Stimulated activated CD8-positive, alpha-beta memory T cell treated with anti-CD3 and anti-CD28 coated beads, Interleukin-2, amount 100 ng/mL, for 48 hours (primary cell): ENCODE measurements at places on chromosomes 3 and 15.

DNA sequence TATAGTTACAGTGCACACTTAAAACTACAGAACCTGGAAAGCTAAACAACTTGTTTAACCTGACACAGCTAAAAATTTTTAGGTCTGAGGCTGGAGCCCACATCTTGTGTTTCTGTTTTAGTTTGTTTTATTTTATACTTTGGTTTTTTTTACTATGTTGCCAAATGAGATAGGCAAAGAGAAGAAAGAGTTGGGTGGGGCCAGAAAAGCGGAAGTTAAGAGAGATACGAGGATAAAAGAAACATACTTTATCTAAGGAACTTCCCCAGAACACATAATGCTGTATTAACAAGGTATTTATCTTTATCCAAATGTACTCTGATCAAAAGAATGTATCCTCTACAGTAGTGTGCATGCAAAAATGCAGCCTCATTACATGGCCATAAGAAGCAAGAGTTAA is 1145.7 kb downstream of the EPHA3 start:
- DNase-seq, result no peak

DNA sequence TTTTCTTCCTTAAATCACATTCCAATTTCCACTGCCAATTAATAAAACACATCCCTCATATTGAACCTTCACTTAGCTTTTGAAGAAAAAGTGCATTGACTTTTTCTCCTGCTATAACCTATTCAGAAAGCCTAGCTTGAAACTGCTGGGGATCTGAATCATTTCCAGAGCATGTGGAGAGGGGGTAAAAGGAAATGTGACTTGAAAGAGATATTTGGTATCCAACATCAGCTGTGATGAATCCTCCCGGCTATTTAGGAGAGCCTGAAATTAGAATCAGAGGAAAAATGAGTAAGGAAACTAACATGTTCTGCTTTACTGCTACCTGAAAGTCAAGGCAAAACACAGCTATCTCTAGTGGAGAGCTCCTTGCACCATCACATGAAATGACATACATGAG is 2.6 kb upstream of the GNB5 start:
- DNase-seq, result no peak

- no peak for DNase-seq
Observed at GRCh38 chr3:193335031-193335430, 43.5 kb downstream of the ATP13A5 start.

GRCh38 chr3:17032407-17033034 is 147.8 kb downstream of the PLCL2 start:
- DNase-seq, result no peak

DNA sequence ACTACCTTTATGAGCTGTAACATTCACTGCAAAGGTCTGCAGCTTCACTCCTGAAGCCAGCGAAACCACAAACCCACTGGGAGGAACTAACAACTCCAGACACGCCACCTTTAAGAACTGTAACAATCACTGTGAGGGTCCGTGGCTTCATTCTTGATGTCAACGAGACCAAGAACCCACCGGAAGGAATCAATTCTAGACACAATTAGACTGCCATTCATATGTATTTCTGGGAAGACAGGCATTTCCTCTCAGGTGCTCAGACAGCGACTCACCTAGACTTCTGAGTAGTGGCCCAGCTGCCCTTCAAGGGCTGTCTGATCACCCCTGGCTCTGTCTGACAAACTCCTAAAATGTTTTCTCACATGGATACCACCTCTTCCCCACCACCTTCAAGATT is 506.8 kb downstream of the PDCD6IP start:
- no peak for DNase-seq

DNA sequence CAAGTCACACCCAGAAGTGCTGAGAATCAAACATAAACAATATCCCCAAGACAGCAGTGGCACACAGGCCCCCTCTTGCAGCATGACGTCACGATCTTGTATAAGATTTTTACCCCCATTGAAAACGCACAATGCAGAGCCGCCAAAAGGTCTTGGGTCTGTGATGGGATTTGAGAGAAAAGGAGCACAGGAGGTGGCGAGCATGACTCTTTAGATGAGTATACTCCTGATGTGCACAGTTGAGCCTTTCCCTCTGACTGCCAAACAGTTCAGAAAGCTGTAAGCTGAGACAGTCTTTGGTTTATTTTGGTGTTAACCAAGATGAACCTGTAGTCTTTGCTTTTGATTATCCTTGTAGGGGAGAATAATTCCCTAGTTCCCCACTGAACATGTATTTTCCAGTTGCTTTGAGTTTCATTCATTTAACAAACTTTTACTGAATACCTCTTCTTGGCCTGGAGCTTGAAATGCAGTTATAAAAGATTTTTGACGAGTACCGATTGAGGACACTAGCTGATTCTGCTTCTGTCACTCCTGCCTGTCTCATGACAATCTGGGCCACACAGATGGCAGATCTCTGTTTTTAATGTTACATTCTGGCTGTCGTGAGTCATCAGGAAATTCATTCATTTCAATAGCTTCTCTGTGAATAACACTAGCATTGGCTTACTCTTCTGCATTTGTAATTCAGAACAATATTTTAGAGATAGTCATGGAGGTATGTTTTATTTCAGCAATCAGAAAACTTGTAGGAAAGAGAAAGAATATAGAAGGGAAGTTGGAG is 28.9 kb downstream of the CFAP91 start:
- DNase-seq, result no peak

GRCh38 chr3:69353503-69353902 is 32.4 kb downstream of the FRMD4B start:
- no peak for DNase-seq

- no peak for DNase-seq
Observed at GRCh38 chr15:98025237-98025636, 64.7 kb downstream of the ARRDC4 start.

DNA sequence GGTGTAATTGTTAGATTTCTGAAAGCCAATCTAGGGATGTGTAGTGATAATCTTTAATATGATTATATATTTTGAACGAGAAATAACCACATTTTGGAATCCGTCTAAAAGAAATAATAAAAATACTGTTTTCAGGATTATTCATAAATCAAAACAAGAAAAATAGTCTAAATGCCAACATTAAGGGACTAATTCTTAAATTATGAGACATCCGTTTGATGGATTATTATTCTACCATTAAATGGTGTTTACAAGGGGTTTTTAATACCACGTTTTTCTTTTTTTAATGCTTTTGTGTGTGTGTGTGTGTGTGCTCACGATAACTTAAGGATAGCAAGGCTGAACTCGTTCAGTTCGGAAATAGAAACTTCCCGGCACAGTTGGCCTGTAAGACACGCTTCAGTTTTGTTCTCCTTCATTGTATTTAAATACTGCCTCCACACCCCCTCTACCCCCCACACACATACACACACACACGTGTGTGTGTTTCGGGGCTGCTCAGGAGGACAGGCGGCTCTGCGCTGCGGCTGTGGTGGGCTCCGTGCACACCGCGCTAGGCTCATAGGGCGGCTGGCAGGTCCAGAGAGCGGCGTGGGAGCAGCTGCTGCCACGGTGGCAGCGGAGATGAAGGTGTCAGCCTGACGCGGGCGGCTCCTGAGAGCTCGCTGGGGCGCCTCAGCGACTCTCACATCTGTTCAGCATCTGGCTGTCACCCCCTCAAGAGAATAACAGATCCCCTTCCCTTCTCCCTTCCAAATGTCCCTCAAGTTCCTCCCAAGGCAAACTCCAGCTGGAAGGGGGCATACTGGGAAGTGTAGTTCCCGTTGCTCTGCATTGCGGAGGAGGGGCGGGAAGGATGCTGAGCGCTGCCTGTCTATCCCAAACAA is 23.0 kb upstream of the ANP32A start:
- DNase-seq, result peak; percentile 13

DNA sequence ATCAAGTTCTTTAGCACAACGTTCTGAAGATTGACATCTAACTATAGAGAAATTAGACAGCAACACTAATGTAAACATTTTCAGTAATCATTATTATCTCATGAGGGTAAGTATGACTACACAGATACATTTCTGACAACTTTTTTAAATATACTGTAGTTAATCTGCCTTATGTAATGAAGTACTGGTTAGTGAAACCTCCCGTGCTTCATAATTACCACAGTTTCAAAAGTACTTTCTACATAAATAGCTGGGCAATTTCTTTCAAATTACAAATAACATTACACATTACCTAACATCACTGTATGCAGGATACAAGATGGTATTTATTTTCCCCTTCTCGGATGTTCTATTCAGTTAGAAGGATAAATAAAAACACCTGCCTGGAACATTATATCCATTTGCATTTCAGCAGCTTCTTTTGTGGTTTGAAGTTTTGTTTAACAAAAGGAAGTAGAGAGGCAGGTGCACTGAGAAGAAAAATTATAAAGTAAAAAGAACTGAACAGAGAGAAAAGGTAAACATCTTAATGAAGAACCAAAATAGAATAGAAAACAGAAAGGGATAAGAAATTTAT is 1241.5 kb upstream of the GBE1 start:
- no peak for DNase-seq

DNA sequence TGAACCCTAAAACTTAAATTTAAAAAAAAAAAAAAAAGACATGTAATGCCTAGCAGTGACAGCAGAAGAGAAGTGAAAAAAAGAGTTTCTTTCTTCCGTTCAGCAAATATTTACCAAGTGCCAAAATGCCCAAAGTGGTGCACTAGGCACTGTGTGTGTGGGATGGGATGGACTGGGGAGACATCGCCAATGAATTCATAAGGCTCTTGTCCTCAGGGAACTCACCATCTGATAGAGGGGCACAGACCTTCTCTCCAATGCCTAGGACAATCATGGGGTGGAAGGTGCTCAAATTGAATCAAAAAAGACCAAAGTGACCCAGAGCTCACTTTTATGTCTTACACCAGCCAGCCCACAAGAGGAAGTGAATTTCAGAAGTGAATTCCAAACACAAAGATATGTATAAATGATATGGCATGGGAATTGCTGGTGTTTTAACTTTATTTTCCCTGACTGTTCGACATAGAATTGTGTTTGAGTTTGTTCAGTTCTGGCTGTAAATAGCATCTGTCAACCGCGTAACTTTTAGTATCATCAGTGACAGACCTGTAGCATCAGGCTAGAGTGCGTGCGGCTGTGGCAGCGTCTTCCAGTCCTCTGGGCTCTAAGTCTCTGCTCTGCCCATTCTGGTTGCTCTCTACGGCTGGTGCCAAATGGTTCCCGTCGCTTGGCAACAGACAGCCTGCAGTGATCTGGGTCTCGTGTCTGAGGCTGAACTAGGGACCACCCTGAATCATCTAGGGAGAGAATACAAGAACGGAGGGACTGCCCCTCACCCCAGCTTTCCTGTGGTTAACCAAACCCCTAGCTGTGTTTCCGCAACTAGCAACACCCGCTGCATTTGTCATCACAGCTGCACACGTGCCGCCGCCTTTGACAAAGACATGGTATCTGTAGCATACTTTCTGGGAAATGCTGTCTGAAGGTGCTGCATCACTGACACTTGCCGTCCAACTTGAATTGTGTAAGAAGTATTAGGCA is 154.0 kb upstream of the THBS1 start:
- DNase-seq, result peak; percentile 63

GRCh38 chr3:102079809-102080197 is 230.5 kb downstream of the NFKBIZ start:
- no peak for DNase-seq

DNA sequence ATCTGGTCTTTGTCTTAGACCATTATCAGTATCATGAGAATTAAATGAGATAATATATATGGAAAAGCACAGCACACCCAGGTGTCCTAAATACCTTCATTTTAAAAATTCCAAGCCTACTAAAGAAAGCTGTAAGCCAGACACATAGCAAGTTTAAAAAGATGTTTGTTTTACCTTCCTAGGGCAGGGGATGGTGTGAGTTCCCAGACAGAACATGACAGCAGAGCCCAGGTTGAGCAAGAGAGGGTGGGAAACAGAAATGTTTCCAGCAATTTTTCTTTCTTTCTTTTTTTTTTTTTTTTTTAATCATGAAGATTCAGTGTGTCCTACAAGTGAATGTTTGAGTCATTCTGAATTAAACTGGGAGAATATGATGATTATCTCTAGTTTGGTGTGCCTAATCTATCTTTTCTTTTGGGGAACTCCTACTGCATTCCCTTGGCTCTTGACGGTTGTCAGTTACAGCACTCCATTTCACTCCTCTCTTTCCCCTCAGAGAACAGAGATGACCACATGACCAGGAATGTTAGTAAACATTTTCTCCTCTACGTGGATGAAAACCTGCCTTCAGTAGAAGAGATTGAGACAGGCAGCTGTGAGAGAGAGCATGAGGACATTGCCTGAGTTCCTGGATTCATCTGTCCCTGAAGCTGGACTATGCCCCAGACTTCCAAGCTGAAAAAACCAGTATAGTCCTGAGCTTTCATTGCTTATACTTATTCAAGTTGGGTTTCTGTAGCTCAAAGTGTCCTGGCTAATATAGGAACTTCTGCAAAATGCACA is 54.5 kb upstream of the ARL14 start:
- DNase-seq, result no peak
